ENCODE measurements at places on chromosomes 2 and 18. TPM values are rescaled to one million over a fixed set of nuclear protein-coding genes. Genes with fewer than 3 reads are reported as not detected.

DNA sequence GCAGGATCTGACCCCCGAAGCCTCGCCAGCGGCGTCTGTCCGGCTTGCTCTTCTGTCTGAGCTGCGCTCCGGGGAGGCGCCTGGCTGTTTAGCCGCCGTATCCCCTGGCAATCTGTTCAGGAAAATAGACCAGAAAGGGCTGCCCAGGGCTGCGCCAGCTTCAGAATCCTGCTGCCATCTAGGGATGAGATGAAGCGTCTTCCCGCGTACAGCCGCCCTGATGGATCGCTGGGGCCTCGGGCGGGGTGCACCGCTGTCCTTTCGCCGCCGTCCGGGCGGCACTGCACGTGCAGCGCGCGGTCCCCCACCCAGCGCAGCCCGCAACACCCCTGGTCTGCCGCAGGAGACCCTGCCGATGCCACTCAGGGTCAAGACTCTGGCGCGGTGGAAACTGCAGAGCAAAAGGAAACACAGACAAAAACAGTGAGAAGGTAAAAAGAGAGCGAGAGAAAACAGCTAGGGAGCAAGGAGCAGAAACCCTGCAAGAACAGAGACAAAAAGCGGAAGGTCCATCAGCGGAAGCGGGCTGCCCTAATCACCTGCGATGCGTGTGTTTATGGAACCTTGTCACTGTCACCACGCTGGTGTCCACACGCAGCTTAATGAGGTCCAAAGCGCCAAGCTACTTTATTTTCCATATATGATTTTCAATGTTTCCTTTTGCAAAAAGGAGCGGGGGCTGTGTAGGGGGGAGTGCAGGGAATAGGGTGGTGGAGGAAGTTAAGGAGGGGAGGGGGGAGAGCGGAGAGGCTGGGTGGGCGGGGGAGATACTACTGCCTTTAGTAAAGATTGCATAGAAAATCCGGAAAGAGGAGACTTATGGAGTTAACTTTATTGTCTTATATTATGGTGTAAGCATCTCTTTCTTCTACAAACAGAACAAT is 2113.3 kb upstream of the PIK3C3 start:
- H3K4me1 ChIP-seq: no peaks in the 10 kb centered on the region
- H3K4me3 ChIP-seq: no peak overlapping the region
- no peak for DNase-seq
- H3K36me3 ChIP-seq: no peaks in the 10 kb centered on the region

DNA sequence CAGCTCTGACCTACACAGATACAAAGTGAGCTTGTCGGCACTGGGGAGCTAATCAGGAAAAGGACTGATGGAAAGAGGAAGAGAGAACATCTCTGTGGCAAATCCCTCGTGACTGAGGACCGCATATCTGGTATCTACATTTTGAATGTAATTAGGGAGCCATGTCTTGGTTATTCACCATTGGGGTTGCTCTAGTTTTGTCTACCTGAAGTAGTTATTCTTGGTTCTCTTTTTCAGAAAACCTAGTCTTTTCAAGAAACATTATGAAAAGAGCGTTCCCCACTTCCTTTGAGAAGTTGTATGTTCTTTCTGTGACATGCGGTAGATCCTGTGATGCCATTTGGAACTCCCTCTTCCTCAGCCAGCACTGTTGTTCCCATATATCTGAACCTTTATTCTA is 104.4 kb downstream of the DOCK10 start:
- peak overlapping the region; percentile 44 for H3K4me3 ChIP-seq
- H3K4me1 ChIP-seq: peaks cover 82% of the 10 kb centered on the region
- H3K36me3 ChIP-seq: peaks cover 50% of the 10 kb centered on the region
- no peaks in the 10 kb centered on the region for H3K27me3 ChIP-seq
- peak overlapping the region; percentile 75 for H3K27ac ChIP-seq
- no peak for DNase-seq

- H3K27me3 ChIP-seq: peaks cover 11% of the 10 kb centered on the region
- H3K4me1 ChIP-seq: no peaks in the 10 kb centered on the region
- no peak overlapping the region for H3K27ac ChIP-seq
- H3K36me3 ChIP-seq: no peaks in the 10 kb centered on the region
- no peak for DNase-seq
These were observed 290.6 kb downstream of the AFF3 start for GRCh38 chr2:99851811-99852210.

DNA sequence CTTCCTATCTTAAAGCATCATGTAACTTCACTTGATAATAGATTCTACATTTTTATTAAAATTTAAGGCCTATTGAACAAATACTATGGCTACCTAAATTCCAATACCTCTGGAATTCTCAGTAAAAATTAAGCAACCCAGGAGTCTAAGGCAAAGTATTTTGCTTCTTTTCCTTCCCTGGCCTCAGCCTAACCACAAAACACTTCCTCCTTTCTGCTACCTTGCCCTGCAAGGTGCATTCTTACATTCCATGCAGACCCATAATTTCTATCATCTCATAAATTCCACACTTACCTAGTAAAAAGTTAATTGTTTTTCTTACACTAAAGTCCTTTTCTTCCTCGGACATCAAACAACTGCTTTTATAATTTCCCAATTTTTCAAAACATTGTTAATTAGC is 3.7 kb downstream of the MBOAT2 start:
- peaks cover 21% of the 10 kb centered on the region for H3K27me3 ChIP-seq
- H3K4me3 ChIP-seq: no peak overlapping the region
- no peak overlapping the region for H3K27ac ChIP-seq
- no peak for DNase-seq

CD28 gene
- 35.7 TPM for total RNA-seq

GRCh38 chr18:65081786-65082185 is 669.0 kb upstream of the CDH7 start:
- DNase-seq: no peak
- no peaks in the 10 kb centered on the region for H3K36me3 ChIP-seq
- H3K4me3 ChIP-seq: no peak overlapping the region
- H3K4me1 ChIP-seq: no peaks in the 10 kb centered on the region
- no peak overlapping the region for H3K27ac ChIP-seq

HRH4 gene
- not detected for total RNA-seq

DNA sequence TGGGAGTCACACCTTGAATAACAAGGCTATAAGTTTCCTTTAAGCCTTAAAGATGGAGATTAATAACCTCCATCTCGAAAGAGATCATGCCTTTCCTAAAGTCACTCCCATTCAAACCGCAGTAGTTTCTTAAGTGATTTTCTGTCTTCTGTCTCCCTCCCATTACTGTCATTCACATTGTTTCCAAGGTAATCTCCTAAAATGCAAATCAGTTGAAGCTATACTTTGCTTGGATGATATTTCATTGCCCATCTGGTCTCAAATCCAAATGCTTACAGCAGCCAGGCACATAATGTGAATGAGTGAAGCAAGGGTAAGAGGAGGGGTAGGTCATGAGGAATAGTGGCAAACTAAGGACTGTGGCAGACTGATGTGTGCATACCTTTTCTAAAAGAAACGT is 116.4 kb downstream of the CCDC141 start:
- no peak overlapping the region for H3K27ac ChIP-seq
- DNase-seq: no peak
- H3K4me3 ChIP-seq: no peak overlapping the region
- peaks cover 4% of the 10 kb centered on the region for H3K36me3 ChIP-seq
- H3K4me1 ChIP-seq: no peaks in the 10 kb centered on the region

MAP4K4 gene
- 45.9 TPM for total RNA-seq

FOXI3 gene
- not detected for total RNA-seq

- H3K27me3 ChIP-seq: no peaks in the 10 kb centered on the region
- H3K4me1 ChIP-seq: peaks cover 39% of the 10 kb centered on the region
- H3K4me3 ChIP-seq: no peak overlapping the region
- no peak for DNase-seq
These were observed 832.8 kb downstream of the RNF144A start for GRCh38 chr2:7749895-7750559.

L3MBTL4 gene
- not detected for total RNA-seq

GRCh38 chr18:9665314-9665713 is 42.8 kb upstream of the RAB31 start:
- H3K4me3 ChIP-seq: no peak overlapping the region
- DNase-seq: no peak
- H3K4me1 ChIP-seq: no peaks in the 10 kb centered on the region
- peaks cover 5% of the 10 kb centered on the region for H3K27me3 ChIP-seq
- H3K27ac ChIP-seq: no peak overlapping the region

CNTNAP5 gene
- not detected for total RNA-seq

PDE1A gene
- not detected for total RNA-seq

DNA sequence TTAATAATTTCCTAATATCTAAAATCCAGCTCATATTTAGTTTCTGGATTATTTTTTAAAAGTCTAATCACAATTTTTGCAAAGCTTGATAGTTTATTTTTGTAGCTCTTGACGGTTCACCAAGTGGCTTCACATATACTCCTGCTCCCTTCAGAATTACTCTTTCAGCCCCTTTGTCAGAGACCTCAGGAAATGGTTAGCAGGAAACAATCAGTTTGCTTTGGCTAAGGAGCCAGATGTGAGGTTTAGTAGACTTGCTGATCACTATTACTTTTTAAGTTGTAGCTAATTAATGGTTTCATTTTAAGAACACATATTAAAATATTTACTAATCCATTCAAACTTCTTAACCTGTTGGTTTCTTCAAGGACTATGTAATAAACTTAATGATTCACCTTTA is 2.3 kb downstream of the RBBP8 start:
- H3K4me3 ChIP-seq: peak overlapping the region; percentile 86
- DNase-seq: no peak
- H3K27me3 ChIP-seq: no peaks in the 10 kb centered on the region
- peaks cover 30% of the 10 kb centered on the region for H3K36me3 ChIP-seq
- no peak overlapping the region for H3K27ac ChIP-seq

MC5R gene
- total RNA-seq: 0.12 TPM

DNA sequence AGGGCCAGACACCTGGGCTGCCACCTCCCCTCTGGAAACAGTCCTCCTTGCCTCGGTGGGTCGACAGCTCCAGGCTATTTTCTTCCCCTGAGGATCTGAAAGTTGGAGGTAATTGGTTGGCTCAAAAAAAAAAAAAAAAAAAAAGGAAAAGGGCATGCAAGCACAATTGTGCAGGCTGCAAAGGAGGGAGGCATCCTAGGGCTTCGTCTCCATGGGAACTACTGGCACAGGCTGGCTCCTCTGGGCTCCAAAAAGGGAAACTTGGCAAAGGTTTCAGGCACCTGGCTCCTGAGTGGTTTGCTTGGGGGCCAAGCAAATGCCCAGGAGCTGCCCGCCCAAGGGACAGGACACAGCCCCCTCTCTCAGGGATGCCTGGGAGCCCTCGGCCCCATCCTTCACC is 1.1 kb upstream of the KCNIP3 start:
- peaks cover 5% of the 10 kb centered on the region for H3K27me3 ChIP-seq
- no peak overlapping the region for H3K27ac ChIP-seq
- no peak overlapping the region for H3K4me3 ChIP-seq
- no peaks in the 10 kb centered on the region for H3K4me1 ChIP-seq
- no peak for DNase-seq
- no peaks in the 10 kb centered on the region for H3K36me3 ChIP-seq

GRCh38 chr2:32963941-32964340 is 17.2 kb downstream of the LTBP1 start:
- DNase-seq: no peak

MYO7B gene
- total RNA-seq: not detected

DNA sequence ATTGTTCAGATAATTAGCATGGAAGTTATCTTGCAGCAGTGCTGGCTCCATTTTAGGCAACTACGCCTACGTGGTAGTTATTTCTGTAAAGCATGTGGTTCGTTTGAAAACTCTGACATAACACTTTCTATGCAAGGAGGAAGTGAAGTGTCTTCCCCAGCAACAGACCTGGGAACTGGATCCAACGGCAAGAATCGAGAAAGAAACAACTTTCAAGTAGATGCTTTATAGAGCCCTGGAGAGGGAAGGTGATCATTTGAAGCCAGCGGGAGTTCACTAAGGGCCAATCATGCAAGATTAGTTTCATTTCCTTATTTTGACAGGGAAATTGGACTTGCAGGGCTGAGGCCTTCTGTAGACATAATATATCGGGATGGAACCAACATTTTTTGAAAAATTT is 218.3 kb downstream of the ACKR3 start:
- H3K4me1 ChIP-seq: no peaks in the 10 kb centered on the region
- peaks cover 7% of the 10 kb centered on the region for H3K27me3 ChIP-seq
- H3K4me3 ChIP-seq: no peak overlapping the region
- no peak for DNase-seq
- H3K27ac ChIP-seq: no peak overlapping the region

DNA sequence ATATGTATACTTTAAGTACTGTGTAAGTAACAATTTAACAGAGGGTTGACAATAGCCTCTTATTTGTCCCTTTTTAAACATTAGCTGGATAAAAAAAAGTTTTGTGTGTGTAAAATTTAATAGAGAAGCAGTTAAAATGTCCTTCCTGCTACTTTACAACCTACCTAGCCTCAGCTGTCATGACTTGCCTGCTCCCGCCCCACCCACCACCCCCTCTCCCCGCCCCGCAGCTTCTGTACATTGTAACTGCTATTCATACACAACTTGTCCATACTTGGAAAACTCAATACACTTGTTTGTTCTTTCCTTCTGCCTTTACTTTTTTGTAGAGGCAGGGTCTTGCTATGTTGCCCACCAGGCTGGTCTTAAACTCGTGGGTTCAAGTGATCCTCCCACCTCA is 19.5 kb downstream of the RELCH start:
- no peak overlapping the region for H3K27ac ChIP-seq
- H3K4me1 ChIP-seq: peaks cover 9% of the 10 kb centered on the region
- H3K27me3 ChIP-seq: no peaks in the 10 kb centered on the region
- no peak overlapping the region for H3K4me3 ChIP-seq

DNA sequence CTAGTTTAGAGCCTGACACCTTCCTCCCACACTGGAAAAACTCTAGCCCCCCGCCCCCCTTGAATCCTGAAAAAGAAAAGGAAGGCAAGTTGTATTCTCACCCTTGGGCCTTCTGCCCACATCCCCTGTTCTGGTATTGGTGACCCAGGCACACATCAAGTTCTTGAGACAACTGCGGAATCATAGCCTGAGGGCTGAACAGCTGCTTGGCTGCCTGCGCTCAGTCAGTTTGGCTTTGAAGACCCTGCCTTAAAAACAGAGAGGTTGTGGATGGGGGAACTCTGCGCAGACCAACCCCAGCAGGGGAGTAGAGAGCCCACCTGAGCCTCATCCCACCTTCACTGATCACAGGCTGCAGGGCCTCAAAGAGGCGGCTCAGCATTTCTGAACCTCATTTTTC is 229.2 kb downstream of the ANAPC1 start:
- H3K4me3 ChIP-seq: no peak overlapping the region
- peaks cover 2% of the 10 kb centered on the region for H3K4me1 ChIP-seq
- no peak for DNase-seq
- peaks cover 2% of the 10 kb centered on the region for H3K36me3 ChIP-seq
- peaks cover 63% of the 10 kb centered on the region for H3K27me3 ChIP-seq

GRCh38 chr2:188983427-188984064 is 9.4 kb downstream of the COL3A1 start:
- H3K36me3 ChIP-seq: no peaks in the 10 kb centered on the region
- H3K27ac ChIP-seq: no peak overlapping the region
- no peak overlapping the region for H3K4me3 ChIP-seq
- DNase-seq: no peak
- peaks cover 2% of the 10 kb centered on the region for H3K27me3 ChIP-seq
- peaks cover 5% of the 10 kb centered on the region for H3K4me1 ChIP-seq

GRCh38 chr2:1648241-1649102 is 95.8 kb downstream of the PXDN start:
- no peaks in the 10 kb centered on the region for H3K4me1 ChIP-seq
- H3K27ac ChIP-seq: no peak overlapping the region
- no peak overlapping the region for H3K4me3 ChIP-seq
- H3K27me3 ChIP-seq: no peaks in the 10 kb centered on the region
- DNase-seq: no peak

All from activated CD8-positive, alpha-beta memory T cell treated with anti-CD3 and anti-CD28 coated beads, Interleukin-2, amount 10 ng/mL, durations not matched to agents 7 days and 5 days (primary cell).